Purkinje cell (primary cell): ENCODE measurements at places on chromosomes 11 and 22. TPM values are rescaled to one million over a fixed set of nuclear protein-coding genes. Genes with fewer than 3 reads are reported as not detected.

The DRAP1 gene
- 32.5 and 40.9 TPM in 2 replicates for polyA plus RNA-seq

The RFPL2 gene
- polyA plus RNA-seq: 6.4 and 6.5 TPM in 2 replicates

The BCO2 gene
- 10.4 and 18.7 TPM in 2 replicates for polyA plus RNA-seq

The LRRC32 gene
- 2.6 TPM in 1 of 2 replicates, not detected in the other for polyA plus RNA-seq

The GRK3 gene
- 0.98 and 5.4 TPM in 2 replicates for polyA plus RNA-seq

The MPPED2 gene
- 6.8 and 13.2 TPM in 2 replicates for polyA plus RNA-seq

The SUSD2 gene
- 0.31 TPM in 1 of 2 replicates, not detected in the other for polyA plus RNA-seq

The SLC22A6 gene
- polyA plus RNA-seq: not detected in 2 replicates

The TMEM45B gene
- polyA plus RNA-seq: not detected in 2 replicates

The MMP8 gene
- not detected in 2 replicates for polyA plus RNA-seq

The MUC15 gene
- polyA plus RNA-seq: not detected in 2 replicates

The FAM168A gene
- polyA plus RNA-seq: 10.1 and 10.7 TPM in 2 replicates

The ANO3 gene
- 6.2 TPM in 1 of 2 replicates, not detected in the other for polyA plus RNA-seq

The CARD18 gene
- 0.46 TPM in 1 of 2 replicates, not detected in the other for polyA plus RNA-seq

The PNPLA3 gene
- polyA plus RNA-seq: 0.11 TPM in 1 of 2 replicates, not detected in the other

The BRD1 gene
- 3.0 and 3.9 TPM in 2 replicates for polyA plus RNA-seq

The OR52N4 gene
- not detected in 2 replicates for polyA plus RNA-seq

The OR10A2 gene
- polyA plus RNA-seq: 0.19 and 0.46 TPM in 2 replicates

The CASP1 gene
- 0.57 TPM in 1 of 2 replicates, not detected in the other for polyA plus RNA-seq

The PGA4 gene
- not detected in 2 replicates for polyA plus RNA-seq

The OR52K2 gene
- polyA plus RNA-seq: not detected in 2 replicates

The SOX10 gene
- 0.29 and 1.9 TPM in 2 replicates for polyA plus RNA-seq

The TRPC6 gene
- polyA plus RNA-seq: 0.07 TPM in 1 of 2 replicates, not detected in the other

The CHORDC1 gene
- polyA plus RNA-seq: 87.1 and 98.7 TPM in 2 replicates
